Activated naive CD8-positive, alpha-beta T cell treated with anti-CD3 and anti-CD28 coated beads for 36 hours (primary cell): ENCODE measurements at places on chromosomes 2 and 18.

DNA sequence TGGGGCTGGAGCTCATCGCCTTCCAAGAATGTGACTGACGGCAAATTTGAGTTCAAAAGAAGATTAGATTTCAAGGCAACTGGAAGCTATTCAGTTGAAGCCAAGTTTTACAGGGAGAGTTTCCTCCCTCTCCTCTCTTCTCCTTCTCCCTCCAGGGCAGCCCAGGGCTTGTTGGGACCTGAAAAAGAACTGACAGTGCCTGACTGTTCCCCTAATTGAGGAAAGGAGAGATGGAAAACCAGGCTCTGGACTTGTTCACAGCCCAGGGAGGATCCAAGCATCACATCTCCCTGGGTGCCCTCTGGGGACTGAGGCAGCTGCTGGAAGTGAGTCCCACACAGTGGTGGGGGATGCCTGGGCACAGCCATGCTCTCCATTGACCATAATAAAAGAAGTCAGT lies 88.1 kb downstream of the THNSL2 start:
- DNase-seq, result no peak

DNA sequence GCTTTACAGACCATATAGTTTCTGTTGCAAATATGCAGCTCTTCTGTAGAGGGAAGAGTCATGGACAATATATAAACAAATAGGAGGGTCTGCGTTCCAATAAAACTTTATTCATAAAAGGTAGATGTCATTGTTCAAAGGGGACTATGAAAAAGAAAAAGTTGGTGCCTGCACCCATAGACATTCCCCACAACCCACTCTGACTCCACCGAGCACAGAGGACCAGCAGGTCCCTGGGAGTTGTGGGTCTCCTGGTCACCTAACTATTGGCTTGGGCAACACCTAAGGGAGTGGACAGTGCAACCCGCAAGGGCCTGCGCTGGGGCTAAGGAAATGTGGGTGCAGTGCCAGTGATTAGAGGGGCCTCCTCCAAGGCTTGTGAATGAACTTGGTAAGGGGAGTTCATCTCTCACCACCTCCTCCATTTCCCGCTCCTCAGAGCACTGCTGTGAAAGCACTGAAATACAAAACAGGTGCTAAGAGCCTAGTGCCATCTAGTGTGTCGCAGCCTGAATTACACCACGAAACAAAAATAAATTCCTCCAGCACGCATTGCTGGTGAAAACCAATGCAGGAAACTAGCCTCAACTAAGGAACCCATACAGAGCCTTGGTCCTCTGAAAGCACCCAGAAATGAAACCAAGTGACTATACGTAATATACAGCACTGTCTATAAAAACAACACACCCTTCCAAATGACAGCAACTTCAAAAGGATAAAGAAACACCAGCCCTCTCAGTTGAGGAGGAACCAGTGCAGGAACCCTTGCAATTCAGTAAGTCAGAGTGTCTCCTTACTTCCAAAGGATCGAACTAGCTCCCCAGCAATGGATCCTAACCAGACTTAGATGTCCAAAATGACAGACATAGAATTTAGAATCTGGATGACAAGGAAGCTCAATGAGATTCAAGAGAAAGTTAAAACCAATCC lies 166.6 kb downstream of the RNF144A start:
- no peak for DNase-seq

DNA sequence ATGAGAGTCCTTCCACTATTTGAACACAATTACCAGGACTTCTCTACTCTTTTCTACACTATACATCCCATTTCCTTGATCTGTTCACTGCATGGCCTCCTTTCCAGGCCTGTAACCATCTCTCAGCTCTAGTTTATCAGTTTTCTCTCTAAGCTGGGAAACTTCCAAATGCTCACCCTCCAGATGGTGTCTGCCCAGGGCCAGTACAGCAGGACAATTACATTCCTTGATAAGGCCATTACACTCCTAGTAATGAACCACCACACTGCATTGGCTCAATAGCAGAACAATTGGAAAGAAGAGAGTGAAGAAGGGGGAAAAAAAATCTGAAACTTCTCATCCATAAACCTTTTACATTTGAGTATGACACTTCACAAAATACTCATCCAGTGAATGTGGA lies 359.1 kb downstream of the ALK start:
- DNase-seq, result no peak

DNA sequence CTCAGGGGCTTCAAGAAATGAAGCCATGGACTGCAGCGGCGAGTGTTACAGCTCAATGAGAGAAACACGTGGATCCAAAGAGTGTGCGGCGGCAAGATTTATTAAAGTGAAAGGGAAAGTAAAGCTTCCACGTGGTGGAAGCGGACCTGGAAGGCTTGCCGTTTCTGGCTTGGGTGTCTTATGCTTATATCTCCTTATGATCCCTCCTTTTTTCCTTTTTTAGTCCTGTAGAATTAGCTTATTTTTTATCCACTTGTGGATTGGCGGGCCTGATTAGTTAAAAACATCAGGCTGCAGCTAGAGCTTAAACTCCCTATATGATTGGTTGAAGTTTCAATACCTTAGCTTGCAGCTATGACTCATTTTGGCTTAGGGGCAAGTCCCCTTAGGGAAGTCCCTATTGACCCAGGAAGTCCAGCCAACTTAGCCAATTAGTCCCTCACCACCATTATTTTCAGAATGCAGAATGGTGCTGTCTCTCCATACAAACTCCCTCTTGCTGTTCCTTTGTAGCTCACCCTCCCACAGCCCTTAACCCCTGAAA lies 11.6 kb upstream of the HNMT start:
- DNase-seq, result no peak

GRCh38 chr2:44189104-44189503 lies 20.4 kb downstream of the PPM1B start:
- DNase-seq, result no peak

- no peak for DNase-seq
Observed at GRCh38 chr2:110994250-110994961, 126.3 kb upstream of the BCL2L11 start.

DNA sequence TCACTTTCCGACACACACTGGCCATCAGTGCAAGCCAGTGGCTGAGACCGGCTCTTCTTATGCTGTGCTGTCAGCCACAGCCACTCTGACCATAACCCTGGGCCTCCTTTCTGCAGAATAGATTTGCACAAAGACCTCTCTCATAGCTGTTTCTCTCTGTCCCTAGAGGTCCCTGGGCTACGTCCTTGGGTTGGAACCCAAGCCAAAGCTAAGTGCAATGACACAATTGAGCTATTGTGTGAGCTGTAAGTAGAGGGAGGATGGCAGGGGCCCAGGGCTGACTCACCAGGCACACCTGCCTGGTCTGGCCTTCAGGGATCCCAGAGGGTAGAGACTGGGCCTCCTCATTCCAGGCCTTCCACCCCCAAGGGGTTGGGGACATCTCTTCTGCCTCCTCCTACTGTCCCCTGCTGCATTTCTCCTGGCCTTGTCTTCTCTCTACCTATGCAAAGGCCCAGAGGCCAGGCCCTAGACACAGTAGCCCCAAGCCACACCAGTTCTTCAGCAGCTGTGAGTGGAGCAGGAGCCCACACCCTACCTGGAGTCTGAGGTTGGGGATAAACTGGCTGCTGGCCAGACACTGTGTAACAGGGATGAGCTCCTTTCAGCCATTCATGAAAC lies 174.6 kb downstream of the NCK2 start:
- DNase-seq, result no peak

DNA sequence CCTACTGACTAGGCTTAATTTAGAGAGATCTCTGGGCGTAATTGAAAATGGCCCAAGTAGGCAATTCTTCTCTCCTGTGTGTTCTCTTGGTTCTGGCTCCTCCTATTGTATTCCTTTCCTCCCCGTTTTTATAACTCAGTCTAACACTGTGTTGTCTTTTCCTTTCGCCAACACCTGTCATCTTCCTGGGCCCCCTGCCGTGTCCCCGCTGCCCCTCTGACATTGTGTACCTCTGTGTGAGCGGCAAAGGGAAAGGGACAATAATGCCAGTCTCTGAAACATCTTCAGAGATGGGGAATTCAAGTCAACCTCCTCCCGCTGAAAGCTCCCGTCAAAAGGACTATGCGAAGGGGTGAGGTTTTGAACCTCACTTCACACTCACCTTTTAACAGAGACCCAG lies 210.9 kb downstream of the GBX2 start:
- DNase-seq, result no peak
